IMR-90 (cell line): ENCODE measurements at places on chromosomes 6 and 20. TPM values are rescaled to one million over a fixed set of nuclear protein-coding genes. Genes with fewer than 3 reads are reported as not detected.

- H3K36me3 ChIP-seq: no peaks in the 10 kb centered on the region
- H3K27me3 ChIP-seq: no peaks in the 10 kb centered on the region
- no peaks in the 10 kb centered on the region for H3K4me1 ChIP-seq
- no peak for DNase-seq
- no peak overlapping the region for H3K27ac ChIP-seq
These were observed 10.2 kb downstream of the MYO6 start for GRCh38 chr6:75759207-75759606.

DNA sequence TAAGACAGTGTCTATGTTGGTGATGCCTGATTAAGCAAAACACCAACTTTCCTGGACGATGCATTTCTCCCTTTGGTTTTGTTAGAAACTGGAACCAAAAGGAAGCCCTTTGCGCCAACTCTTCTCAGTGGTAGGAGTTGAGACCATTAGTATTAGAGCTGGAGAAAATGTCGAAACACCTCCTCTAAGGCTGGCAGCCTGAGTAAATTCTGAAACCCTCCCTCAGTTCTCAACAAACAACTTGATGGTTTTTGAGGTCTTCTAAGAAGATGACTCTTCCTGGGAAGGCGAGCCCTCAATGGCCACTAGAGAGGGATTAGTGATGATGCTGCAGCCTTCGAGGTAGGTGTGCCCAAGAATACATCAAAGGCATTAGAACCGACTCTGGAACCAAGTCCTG, 78.4 kb upstream of the CCN6 start:
- no peaks in the 10 kb centered on the region for H3K36me3 ChIP-seq
- no peaks in the 10 kb centered on the region for H3K27me3 ChIP-seq

Gene SLC17A1
- not detected in 2 replicates for polyA plus RNA-seq

Gene SLC17A3
- not detected in 2 replicates for polyA plus RNA-seq

DNA sequence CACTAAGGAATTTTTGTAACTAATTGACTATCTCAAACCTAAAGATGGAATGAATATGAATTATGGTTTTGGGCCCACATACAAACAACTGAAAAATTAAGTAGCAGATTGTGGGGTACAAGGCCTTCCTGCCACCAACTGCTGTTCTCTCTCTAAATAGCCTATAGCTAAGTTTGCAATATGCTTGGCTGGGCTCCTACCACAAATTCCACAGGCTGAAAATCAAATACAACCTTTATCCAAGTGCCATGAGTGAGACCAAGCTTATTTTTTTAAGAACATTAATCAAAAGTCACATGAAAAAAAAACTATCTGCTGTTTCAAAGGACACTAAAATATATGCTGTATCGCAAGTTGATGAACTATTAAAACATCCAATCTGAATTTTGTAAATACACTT, 52.1 kb downstream of the TENT5A start:
- peaks cover 3% of the 10 kb centered on the region; the same call in 1 of the 2 replicates for H3K4me1 ChIP-seq
- DNase-seq: no peak
- H3K27ac ChIP-seq: no peak overlapping the region
- H3K36me3 ChIP-seq: no peaks in the 10 kb centered on the region
- H3K4me3 ChIP-seq: no peak overlapping the region
- H3K27me3 ChIP-seq: no peaks in the 10 kb centered on the region

GRCh38 chr6:135493218-135493961, 4.2 kb downstream of the AHI1 start:
- H3K36me3 ChIP-seq: peaks cover 11% of the 10 kb centered on the region; the same call in 1 of the 2 replicates
- H3K27ac ChIP-seq: no peak overlapping the region
- DNase-seq: peak; percentile 35

DNA sequence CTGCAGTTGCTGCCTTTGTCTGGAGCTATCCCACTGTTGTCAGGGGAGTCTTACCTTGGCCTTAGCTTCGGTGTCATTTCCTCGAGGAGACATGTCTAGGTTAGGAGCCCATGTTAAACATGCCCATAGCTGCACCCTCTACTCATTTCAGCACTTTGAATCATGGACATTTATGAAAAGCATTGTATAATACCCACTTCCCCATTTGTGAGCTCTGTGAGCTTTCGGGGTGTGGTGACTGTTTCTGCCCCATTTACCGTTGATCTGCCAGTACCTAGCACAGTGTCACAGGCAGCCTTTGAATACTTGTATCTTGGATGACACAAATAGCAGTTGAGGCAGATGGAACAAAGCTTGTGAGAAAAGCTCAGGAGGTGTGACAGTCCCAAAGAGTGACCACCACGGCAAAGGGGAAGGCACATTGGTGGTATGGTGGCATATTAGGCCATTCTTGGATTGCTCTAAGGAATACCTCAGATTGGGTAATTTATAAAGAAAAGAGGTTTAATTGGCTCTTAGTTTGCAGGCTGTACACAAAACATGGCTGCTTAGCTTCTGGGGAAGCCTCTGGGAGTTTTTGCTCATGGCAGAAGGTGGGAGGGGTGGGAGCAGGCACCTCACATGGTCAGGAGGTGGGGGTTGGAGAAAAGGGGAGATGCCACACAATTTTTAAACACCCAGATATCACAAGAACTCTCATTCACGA, 42.0 kb downstream of the JARID2 start:
- no peak overlapping the region for H3K4me3 ChIP-seq
- no peak overlapping the region for H3K27ac ChIP-seq
- DNase-seq: no peak

Gene LYRM4
- 25.9 and 26.6 TPM in 2 replicates for polyA plus RNA-seq

- DNase-seq: no peak
- H3K27ac ChIP-seq: no peak overlapping the region
- no peak overlapping the region for H3K4me3 ChIP-seq
- H3K4me1 ChIP-seq: peaks cover 3% of the 10 kb centered on the region
These were observed 15.1 kb downstream of the E2F3 start for GRCh38 chr6:20416567-20417345.

GRCh38 chr6:10585209-10585845, 64.2 kb downstream of the GCNT2 start:
- H3K27me3 ChIP-seq: no peaks in the 10 kb centered on the region
- H3K4me1 ChIP-seq: no peaks in the 10 kb centered on the region
- no peak overlapping the region for H3K27ac ChIP-seq
- no peak for DNase-seq
- no peak overlapping the region for H3K4me3 ChIP-seq
- H3K36me3 ChIP-seq: no peaks in the 10 kb centered on the region

Gene ENPP3
- polyA plus RNA-seq: 0.05 TPM in 1 of 2 replicates, not detected in the other

- H3K36me3 ChIP-seq: peaks cover 2% of the 10 kb centered on the region
- no peaks in the 10 kb centered on the region for H3K4me1 ChIP-seq
- H3K4me3 ChIP-seq: no peak overlapping the region
- DNase-seq: peak; percentile 12
- H3K27ac ChIP-seq: no peak overlapping the region
- peaks cover 11% of the 10 kb centered on the region for H3K27me3 ChIP-seq
These were observed 780 bp upstream of the KIAA0319 start for GRCh38 chr6:24646771-24647170.

- peaks cover 3% of the 10 kb centered on the region; the same call in 1 of the 2 replicates for H3K36me3 ChIP-seq
- peak within 1 kb of the TSS; percentile 92 for H3K27ac ChIP-seq
- no peaks in the 10 kb centered on the region for H3K27me3 ChIP-seq
- peaks cover 26% of the 10 kb centered on the region for H3K4me1 ChIP-seq
These were observed at the start of gene NT5E for GRCh38 chr6:85449818-85450759. Gene NT5E, plus strand, starts transcription at chr6:85450083. Its CDS starts 57 bp downstream, at chr6:85450140.

GRCh38 chr6:16637635-16638034, 123.6 kb downstream of the ATXN1 start:
- H3K4me1 ChIP-seq: peaks cover 20% of the 10 kb centered on the region
- no peak overlapping the region for H3K27ac ChIP-seq
- H3K4me3 ChIP-seq: no peak overlapping the region
- no peaks in the 10 kb centered on the region for H3K27me3 ChIP-seq
- DNase-seq: no peak

Gene SDCBP2
- 1.3 TPM in 2 replicates for polyA plus RNA-seq

Gene LRRN4
- polyA plus RNA-seq: 0.11 and 0.19 TPM in 2 replicates

Gene SYCP2L
- 0.05 TPM in 1 of 2 replicates, not detected in the other for polyA plus RNA-seq

- H3K36me3 ChIP-seq: peaks cover 29% of the 10 kb centered on the region
- 0 out of 2 replicates have a peak, but pooled peaks cover 2% of the 10 kb centered on the region for H3K4me1 ChIP-seq
- no peak overlapping the region for H3K4me3 ChIP-seq
- no peak overlapping the region for H3K27ac ChIP-seq
These were observed 19.5 kb upstream of the SUMO4 start for GRCh38 chr6:149380523-149380922.

Gene BPIFB1
- not detected in 2 replicates for polyA plus RNA-seq

Gene PCED1A
- 33.4 and 37.0 TPM in 2 replicates for polyA plus RNA-seq

- H3K27ac ChIP-seq: no peak overlapping the region
- no peaks in the 10 kb centered on the region for H3K36me3 ChIP-seq
- no peak for DNase-seq
- no peaks in the 10 kb centered on the region for H3K4me1 ChIP-seq
- no peaks in the 10 kb centered on the region for H3K27me3 ChIP-seq
- no peak overlapping the region for H3K4me3 ChIP-seq
These were observed 152.2 kb downstream of the SYCP2 start for GRCh38 chr20:59781226-59781625.

DNA sequence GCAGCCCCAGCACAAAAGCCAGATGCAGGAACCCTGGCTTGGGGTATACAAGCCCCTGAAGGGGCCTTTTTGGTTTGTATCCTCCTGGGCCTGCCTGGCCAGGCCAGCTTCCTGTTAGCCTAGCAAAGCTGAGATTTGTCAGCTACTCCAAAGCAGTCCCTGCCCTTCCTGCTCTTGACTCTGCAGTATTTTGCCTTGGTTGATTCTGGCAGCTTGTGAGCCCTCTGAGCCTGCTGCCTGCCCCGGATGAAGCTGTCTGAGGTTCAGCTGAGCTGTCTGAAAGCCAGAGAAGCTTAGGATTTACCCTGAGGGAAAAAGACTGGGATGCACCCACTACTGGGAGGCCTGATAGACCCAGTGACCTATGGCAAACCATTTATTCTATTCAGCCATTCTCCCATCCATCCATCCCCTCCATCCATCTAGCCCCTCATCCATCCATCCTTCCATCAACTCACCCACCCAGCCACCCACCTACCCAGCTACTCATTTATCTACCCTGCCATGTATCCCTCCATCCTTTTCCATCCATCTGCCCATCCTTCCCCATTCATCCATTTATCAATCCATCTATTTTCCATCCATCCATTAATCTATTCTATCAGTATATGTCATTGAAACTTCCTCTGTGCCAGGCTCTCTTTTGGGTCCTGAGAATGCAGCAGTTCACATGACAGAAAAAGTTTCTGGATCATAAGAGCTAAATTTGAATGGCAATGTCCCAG, 307.5 kb downstream of the DHX35 start:
- no peaks in the 10 kb centered on the region for H3K27me3 ChIP-seq
- H3K4me3 ChIP-seq: no peak overlapping the region
- H3K36me3 ChIP-seq: no peaks in the 10 kb centered on the region

Gene ASIP
- polyA plus RNA-seq: not detected in 2 replicates

- H3K27me3 ChIP-seq: peaks cover 7% of the 10 kb centered on the region
- no peak overlapping the region for H3K4me3 ChIP-seq
- no peak overlapping the region for H3K27ac ChIP-seq
- no peak for DNase-seq
- H3K4me1 ChIP-seq: peaks cover 12% of the 10 kb centered on the region
- H3K36me3 ChIP-seq: no peaks in the 10 kb centered on the region
These were observed 2.3 kb upstream of the EPB41L1 start for GRCh38 chr20:36152261-36152660.

DNA sequence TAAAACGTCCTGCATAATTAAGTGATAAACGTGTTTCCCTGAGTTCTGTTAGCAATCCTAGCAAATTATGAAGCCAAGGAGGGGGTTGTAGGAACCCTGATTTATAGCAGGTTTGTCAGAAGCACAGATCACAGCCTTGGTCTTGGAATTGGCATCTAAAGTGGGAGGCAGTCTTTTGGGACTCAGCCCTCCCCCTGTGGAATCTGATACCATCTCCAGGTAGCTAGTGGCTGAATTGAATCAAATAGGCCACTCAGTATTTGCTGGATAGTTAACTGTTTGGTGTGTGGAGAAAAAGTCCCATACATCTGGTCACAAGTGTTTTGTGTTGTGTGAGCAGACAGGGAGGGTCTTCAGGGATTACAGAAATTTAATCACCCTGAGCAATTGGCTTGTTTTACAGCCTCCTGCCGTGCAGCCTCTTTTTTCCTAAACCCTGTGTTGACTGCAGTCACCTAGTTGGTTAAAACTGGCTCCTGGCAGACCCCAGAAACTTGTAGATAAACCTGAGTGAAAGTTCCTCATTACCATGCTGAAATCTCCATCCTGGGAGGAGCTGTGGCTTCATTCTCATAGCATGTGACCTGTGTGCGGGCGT, 19.0 kb upstream of the KIFC1 start:
- H3K4me1 ChIP-seq: no peaks in the 10 kb centered on the region
- H3K27ac ChIP-seq: no peak overlapping the region
- no peaks in the 10 kb centered on the region for H3K36me3 ChIP-seq
- DNase-seq: no peak
- peaks cover 2% of the 10 kb centered on the region; the same call in 1 of the 2 replicates for H3K27me3 ChIP-seq

- H3K4me3 ChIP-seq: no peak overlapping the region
- peaks cover 11% of the 10 kb centered on the region for H3K4me1 ChIP-seq
- no peaks in the 10 kb centered on the region for H3K36me3 ChIP-seq
- DNase-seq: no peak
- no peaks in the 10 kb centered on the region for H3K27me3 ChIP-seq
- H3K27ac ChIP-seq: no peak overlapping the region
These were observed 41.9 kb downstream of the UTRN start for GRCh38 chr6:144327081-144327480.

DNA sequence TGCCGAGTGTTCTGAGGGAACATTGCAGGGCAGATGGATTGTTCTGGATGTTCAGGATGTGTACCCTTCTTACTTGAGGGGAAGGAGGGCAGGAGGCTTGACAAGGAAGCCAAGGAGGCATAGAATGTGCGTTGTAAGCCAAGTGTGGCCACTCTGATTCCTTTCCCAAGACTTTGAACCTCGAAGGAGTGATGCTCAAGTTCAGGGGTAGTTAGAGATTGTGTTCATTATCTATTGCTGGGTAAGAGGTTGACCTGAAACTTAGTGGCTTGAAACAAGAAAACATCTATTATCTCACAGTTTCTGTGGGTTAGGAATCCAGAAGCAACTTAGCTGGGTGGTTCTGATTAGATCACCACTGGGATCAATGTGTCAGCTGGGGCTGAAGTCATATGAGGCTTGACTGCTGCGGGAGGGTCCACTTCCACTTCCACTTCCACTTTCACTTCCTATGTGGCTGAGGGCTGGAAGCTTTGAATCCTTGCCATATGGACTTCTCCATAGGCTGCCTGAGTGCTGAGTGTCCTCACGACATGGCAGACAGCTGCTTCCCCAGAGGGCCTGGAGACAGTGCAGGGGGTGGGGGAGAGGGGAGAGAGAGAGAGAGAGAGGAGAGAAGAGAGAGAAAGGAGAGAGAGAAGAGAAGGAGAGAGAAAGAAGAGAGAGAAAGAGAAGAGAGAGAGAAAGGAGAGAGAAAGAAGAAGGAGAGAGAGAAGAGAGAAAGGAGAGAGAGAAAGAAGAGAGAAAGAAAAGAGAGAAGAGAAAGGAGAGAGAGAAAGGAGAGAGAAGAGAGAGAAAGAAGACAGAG, 6.9 kb upstream of the CD40 start:
- peaks cover 21% of the 10 kb centered on the region for H3K27me3 ChIP-seq
- H3K4me3 ChIP-seq: no peak overlapping the region
- H3K27ac ChIP-seq: no peak overlapping the region
- no peaks in the 10 kb centered on the region for H3K36me3 ChIP-seq
- no peak for DNase-seq
- no peaks in the 10 kb centered on the region for H3K4me1 ChIP-seq

GRCh38 chr6:132020138-132020581, 69.0 kb upstream of the CCN2 start:
- no peak overlapping the region for H3K4me3 ChIP-seq
- DNase-seq: peak; percentile 13
- H3K27ac ChIP-seq: peak overlapping the region; percentile 26; the same call in 1 of the 2 replicates
- H3K36me3 ChIP-seq: no peaks in the 10 kb centered on the region
- peaks cover 4% of the 10 kb centered on the region; the same call in 1 of the 2 replicates for H3K4me1 ChIP-seq

Gene WFDC12
- not detected in 2 replicates for polyA plus RNA-seq

Gene MGME1
- 7.1 and 9.3 TPM in 2 replicates for polyA plus RNA-seq

Gene SLC26A8
- polyA plus RNA-seq: 0.07 TPM in 1 of 2 replicates, not detected in the other

Gene MYCT1
- 0.79 and 0.89 TPM in 2 replicates for polyA plus RNA-seq

GRCh38 chr6:69390125-69390524, 406.7 kb downstream of the LMBRD1 start:
- no peak overlapping the region for H3K4me3 ChIP-seq
- H3K27me3 ChIP-seq: no peaks in the 10 kb centered on the region
- no peak for DNase-seq
- no peak overlapping the region for H3K27ac ChIP-seq

Gene NNAT
- 6.5 and 8.2 TPM in 2 replicates for polyA plus RNA-seq
